Stimulated activated naive CD4-positive, alpha-beta T cell (primary cell): ENCODE measurements at places on chromosomes 12 and 14.

DNA sequence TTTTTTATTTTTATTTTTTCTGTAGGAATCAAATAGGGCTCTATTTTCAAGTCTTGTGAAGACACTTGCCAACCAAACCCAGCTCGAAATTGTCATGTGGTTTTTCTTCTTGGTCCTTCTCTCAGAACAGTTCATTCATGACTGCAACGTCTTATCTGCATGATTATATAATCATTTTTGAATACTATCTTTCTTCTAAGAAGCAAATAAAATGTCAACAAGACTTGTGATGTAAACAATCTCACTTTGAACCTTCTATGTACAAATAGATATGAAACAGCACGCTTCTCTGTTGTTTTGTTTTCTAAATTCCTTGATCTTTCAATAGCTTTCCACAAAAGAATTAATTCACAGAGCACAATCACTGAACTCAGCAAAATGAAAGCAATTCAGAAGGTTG is 320.7 kb downstream of the SOX5 start:
- no peak for DNase-seq

DNA sequence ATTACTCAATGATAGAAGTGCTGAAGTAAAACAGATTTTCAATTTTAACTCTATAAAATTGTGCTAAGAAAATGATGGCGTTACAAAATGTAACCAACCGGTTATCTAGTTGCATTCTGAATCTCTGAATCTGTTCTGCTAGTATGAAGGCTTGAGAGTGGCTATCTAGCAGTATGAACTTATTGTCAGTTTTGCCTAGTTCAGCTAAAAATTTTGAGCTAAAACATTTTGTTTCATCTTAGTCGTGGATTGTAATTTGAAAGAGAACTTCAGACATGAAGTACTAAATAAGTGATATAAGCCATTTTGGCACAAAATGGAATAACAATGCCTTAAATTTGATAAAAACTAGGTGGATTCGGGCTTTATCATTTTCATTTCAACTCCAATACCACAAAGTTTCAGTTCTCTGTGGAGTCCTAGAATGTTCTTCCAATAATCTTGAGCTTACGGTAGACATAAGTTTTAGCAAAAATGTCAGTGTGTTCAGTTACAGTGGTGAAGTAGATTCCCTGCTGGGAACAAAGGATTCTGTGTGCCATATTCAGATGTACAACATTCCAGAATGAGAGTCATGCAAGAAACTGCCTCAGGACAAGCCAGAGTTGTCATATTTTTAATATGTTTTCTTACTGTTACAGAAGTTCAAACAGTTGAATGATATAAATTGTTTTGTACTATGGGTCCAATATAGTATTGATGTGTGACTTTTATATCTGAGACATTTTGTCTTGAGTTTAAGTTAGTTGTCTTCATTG is 28.1 kb downstream of the ATP6V1D start:
- DNase-seq = no peak

DNA sequence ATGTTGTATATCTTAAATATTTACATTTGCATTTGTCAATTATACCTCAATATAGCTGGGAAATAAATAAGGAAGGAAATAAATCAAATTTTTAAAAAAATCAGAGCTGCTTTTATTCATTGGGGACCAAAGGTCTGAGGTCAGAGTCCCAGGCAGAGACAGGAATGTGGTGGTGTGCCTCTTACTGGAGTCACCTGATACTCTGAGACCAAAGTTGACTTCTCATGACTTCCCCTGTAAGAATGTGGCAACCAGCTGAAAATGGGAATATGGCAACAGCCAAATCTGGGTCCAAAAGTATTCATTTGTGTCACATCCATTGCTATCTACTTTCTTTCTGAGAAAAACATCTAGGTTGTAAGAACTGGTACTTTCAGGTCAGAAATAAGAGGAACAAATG is 496.6 kb upstream of the TMPO start:
- no peak for DNase-seq

DNA sequence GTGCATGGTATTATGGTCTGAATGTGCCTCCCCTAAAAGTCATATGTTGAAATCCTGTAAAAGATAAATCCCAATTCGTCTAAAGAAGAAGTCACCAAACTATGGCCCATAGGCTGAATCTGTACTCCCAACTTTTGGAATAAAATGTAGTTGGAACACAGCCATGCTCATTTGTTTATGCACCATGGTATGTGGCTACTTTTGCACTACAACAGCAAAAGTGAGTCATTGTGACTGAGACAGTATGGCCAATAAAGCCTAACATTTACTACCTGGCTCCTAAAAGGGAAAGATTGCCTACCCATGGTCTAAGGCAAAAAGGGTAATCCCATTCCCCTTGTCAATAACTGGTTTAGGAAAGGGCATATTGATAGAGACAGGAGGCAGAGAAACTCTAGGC is 101.8 kb downstream of the LRIG3 start:
- no peak for DNase-seq

DNA sequence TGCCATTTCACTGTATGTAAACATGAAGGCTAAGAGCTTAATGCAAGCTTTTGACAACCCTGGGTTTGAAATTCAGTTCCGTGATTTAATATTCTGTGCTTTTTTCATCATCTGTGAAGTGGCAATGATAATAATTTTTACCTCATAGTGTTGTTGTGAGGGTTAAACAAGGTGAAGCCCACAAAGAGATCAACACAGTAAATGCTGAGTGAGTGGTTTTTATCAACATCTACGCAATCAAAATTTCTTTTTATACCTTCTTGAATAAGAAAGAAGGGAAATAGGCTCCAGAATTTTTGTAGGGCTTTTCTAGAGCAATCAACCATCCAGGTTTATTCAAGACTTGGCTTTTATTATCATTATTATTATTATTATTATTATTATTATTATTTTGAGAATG is 490.8 kb downstream of the SOX5 start:
- no peak for DNase-seq
